ENCODE measurements at places on chromosomes 13 and 19.

- DNase-seq: no peak
These were observed 502.5 kb downstream of the PCDH17 start for GRCh38 chr13:58134012-58134411.

DNA sequence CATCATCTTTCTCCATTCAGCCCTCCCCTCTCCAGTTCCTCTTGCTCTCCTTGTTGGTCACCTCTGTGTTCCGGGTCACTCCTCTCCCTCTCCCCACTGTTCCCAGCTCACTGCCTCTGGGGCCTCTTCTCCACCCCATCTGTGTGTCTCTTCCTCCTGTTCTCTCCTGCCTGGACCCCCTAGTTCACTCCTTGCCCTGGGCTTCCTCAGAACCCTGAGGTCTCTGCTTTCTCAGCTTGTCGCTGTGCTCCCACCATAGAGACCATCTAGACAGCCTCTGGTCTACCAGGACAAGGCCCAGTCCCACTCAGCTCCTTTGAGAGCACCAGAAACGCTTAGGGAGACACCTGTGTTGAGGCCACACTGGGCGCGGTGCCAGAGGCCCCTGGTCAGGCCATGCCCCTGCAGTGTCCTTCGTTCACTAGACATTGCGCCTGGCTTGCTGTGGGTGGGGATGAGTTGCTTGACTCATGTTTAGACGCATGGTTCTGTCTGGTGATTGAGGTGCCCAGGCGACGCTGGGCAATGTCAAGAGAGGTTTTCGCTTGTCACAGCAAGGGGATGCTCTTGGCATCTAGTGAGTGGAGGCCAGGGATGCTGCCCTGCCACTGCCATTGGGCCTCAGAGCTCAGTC is 4.8 kb downstream of the LENG9 start:
- no peak for DNase-seq

DNA sequence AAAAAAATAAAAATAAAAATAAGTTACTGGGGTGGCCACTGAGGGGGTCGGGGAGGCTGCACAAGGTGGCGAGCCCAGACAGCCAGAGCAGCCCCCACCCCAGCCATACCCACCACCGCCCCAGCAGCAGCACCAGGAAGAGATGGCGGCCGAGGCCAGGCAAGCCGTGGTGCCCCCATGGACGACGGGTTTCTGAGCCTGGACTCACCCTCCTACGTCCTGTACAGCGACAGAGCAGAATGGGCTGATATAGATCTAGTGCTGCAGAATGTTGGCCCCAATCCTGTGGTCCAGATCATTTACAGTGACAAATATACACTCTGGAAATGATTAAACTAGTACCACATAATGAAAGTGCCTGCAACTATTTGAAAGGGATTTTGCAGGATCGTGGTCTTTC is 71.6 kb upstream of the ZDHHC20 start:
- DNase-seq: no peak

DNA sequence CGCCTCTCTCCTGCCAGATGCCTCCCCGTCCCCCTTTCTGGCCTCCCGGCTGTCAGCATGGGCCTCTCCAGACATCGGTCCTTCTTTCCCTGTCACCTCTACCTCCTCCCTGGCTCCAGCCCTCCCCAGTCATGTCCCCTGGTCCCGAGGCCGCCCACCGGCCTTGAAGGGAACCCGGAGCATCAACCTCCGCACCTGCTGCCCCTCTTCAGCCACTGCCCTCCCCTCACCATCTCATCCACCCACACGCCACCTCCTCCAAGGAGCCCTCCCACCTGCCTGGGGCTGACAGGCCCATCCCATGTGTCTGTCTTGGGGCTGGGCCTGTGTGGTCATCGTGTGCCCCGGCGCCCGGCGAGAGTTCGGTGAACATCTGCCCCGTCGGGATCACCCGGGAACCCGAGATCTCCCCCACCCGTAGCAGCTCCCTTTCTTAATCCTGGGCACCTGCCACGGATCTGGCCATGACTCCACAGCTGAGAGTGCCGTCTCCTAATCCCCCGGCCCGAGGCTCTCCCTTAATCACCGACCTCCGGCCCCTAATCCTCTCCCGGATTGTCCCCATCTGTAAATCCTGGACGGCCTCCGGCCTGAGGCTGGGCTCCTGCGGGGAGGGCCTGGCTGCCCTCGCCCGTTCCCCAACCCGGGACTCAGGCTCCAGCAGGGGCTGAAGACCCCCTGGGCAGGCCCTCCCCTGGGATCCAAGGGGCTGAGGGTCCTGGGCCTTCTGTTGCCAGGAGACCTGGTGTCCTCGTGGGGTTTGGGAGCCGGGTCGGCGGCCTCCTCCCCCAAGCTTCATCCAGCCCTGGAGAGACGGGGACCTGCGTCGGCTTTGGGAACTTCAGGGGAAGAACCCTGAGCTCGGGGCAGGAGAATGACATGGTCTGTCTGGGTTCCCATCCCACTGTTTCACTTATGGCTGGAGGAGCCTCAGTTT is 5.9 kb downstream of the HCN2 start:
- no peak for DNase-seq

DNA sequence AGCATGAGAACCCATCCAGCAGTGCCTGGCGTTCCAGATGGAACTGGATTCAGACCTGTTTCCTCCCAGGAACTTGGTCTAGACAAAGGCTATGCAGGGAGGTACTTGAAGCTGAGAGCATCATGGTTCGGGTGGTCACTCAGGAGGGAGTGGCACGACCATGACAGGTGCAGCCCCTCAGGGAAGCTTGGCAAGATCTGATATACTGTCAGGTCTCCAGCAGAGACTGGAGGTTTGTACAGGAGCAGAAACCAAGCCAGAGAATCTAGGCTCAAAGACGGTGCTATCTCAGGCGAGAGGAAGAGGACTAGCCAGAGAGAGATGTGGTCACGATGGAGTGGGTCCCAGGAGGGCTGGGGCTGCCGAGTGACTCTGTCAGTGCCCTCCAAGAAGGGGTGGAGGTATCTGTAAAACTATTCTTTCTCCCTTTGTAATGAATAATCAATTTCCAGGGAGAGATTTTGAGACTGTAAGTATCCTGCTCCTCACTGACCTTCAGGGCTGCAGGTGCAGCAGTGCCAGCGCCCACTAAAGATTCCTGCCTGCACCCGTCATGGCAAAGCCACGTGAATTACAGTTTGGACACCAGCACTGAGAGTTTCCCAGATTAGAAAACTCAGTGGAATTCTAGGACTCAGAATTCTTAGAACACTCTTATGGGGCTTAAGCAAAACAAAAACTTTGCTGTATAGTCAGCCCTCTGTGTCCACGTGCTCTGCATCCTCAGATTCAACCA is 10.2 kb upstream of the DCUN1D2 start:
- no peak for DNase-seq

DNA sequence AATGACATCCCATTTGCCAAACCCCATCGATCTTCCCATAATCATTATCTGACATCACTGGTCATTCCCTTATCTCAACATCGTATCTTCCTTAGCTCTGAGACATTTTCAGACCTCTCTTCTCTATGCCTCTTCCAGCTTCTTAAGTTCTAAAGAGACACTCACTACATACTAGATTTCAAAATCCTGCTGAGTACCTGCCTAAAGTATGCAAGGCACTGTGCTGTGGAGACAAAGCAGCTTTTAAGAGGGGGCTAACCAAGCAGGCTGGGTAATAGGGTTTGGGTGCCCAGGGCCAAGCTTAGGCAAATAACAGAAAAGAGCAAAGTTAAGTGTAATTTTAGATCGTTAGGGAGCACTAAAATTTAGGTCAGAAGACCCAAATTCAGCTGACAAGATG is 3.4 kb upstream of the POMP start:
- DNase-seq: peak; percentile 83

DNA sequence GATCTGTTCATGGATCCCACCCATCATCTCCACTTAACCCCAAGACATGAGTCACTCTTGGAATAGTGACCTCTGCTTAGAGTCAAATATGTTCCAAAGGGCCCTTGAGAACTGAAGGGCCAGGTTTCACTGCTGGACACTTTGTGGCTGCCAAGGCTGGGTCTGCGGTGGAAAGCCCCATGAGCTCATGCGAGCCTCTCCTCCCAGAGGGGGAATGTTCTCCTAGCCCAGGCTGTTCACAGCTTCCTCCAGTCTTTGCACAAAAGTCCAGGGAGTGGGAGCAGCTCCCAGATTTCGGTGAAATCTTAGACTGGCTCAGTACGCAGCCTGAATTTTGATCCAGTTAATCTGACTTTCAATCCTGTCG is 732 bp upstream of the DCLK1 start:
- DNase-seq: no peak

DNA sequence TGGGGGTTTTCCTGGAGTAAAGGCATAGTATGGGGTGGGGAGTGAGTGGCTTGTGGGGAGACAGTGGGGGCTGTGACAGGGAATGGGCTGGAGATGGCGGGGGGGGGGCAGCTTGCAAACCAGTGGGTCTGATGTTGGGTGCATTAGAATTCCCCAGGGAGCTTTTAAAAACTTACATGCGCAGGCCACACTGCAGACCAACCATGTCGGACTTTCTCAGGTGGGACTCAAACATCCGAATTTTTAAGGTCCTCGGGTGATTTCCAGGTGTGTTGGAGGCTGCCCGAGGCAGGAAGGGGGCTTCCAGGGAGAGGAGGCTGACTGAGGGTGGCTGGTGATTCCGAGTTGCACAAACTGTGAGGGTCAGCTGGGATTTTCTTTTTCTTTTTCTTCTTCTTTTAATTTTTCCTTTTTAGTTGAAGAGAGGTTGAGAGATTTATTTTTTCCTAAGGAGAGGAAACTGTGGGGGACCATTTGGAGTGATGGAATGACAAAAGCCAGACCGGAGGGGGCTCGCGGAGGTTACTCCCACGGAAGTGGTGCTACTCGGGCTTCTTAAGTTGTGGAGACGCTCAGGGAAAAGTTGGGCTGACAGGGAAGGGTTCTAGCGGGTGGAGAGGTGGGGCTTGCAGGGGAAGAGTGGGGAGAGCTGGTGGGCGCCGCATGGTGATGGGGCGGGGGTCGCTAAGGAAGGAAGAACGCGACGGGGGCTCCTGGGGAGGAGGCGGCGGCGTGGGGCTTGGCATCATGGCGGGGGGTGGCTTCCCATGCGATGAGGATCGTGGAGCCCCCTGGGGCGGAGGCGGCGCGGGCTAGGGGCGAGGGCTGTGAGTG is 997 bp upstream of the CACNG8 start:
- DNase-seq: no peak

- DNase-seq: no peak
These were observed 165.2 kb downstream of the URI1 start for GRCh38 chr19:30107251-30107650.

DNA sequence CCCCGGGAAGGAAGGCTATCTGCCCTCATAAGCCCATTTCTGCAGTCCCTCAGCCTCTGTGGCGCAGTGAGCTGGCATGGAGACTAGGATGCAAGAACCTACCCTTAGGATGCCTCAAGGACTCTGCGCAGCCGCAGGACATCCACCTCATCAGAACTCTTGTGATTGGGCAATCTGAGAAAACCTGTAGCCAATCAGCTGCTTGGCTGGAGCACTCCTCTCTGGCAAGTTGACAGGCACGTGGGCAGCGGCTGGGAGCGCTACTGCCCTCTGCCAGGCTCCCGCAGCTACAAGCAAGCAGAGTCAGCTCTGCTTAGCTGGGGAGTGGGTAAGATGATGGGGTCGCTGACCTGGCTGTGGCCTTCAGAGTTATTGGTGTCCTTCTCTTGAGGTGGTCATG is 1.5 kb upstream of the ECSIT start:
- DNase-seq: peak; percentile 71

- no peak for DNase-seq
These were observed 8.0 kb downstream of the GPATCH1 start for GRCh38 chr19:33089010-33089409.

DNA sequence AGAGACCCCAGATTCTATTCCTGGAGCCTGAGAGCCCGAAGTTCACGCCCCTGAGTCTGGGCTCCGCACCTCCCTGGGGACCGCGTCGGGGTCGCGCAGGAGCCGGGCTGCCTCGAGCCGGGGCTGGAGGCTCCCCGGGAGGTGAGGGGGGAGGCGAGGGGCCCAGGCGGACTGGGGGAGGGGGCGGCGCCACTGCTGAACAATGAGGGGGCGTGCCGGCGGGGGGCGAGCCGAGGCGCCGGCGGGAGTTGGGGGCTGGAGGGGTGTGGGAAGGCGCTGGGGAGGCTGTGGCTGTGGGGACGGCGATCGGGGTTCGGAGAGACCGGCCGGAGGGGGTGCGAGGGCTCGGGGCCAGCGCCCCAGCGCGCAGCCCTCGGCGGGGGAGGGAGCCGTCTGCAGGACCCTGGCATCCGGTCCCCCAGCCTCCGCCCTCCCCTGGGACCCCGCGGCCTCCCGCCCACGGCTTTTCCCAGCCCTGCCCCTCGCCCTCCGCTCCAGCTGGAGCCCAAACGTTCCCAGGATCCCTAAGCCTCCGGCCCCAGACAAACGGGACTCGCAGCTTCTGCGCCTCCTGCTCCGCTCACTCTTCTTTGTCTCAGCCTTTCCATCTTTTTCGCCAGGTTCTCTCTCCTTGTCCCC is 922 bp downstream of the PLEKHG2 start:
- peak; percentile 79 for DNase-seq

DNA sequence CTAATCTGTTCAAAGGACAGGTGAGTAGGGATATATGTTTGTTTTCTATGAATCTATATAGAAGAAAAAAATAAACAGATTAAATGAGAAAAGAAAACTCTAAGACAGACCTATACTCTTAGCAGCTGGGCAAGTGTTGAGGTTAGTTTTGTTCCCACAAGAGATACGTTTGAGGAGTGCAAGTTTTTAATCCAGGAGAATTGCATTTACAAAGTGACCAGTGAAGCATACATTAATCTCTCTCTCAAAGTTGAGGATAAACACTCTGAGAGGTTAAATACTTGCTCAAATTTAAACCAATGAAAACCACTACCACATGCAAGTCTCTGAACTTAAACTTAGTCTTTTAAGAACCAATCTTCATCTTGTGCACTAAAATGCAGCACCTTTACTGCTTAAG is 930.5 kb upstream of the MIR17HG start:
- DNase-seq: no peak

- DNase-seq: no peak
These were observed 95.9 kb downstream of the DACH1 start for GRCh38 chr13:71771144-71771543.

DNA sequence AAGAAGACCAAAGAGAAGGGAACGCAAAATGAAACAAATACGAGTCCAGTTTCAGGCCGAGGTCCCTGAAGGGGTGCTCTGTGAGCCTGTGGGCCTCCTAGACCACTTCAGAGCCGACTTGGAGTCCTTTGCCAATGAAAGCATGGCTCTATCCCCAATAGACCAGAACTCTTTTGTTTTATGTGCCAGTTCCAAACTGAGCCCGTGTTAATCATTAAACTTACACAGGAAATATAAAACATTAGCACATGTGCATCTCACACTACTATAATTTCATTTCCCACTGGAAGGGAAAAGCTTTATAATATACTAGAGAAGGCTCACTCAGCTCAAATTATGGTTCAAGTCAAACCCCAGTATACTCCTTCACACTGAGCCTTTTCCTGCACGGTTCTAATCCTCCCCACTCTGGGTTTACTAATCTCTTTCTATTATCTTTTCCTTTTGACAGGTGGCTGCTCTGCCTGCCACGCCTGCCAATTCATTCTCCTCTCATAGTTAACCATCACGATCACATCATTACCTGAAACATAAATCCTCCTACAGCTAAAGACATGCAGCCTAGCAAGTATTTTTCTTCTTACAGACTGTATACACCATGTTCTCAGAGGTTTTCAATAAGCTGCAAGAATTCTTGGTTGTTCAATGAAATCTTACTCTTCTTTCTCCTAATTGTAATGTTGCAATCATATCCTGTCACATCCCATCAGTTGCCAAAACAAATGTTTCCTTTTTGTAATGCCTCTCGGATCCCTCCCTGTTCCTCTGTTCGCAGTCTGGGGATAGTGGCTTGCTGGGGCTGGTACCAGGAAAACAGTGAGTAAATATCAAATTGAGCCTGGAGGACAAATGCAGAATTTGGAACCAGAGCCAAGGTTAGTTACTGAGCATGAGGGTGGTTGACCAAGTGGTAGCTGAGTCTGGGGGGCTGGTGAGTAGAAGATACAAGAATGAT is 18.8 kb upstream of the WASF3 start:
- peak; percentile 19 for DNase-seq

GRCh38 chr19:4414800-4415321 is 12.4 kb downstream of the CHAF1A start:
- DNase-seq: peak; percentile 65
